Neural progenitor cell (in vitro differentiated cells): ENCODE measurements at places on chromosomes 2 and 18. TPM values are rescaled to one million over a fixed set of nuclear protein-coding genes. Genes with fewer than 3 reads are reported as not detected.
A peak's percentile ranks its signal among the peaks of the same experiment; 100 is the strongest.

- DNase-seq: no peak
Measured at GRCh38 chr2:9206991-9207640, 504 bp downstream of the ASAP2 start.

DNA sequence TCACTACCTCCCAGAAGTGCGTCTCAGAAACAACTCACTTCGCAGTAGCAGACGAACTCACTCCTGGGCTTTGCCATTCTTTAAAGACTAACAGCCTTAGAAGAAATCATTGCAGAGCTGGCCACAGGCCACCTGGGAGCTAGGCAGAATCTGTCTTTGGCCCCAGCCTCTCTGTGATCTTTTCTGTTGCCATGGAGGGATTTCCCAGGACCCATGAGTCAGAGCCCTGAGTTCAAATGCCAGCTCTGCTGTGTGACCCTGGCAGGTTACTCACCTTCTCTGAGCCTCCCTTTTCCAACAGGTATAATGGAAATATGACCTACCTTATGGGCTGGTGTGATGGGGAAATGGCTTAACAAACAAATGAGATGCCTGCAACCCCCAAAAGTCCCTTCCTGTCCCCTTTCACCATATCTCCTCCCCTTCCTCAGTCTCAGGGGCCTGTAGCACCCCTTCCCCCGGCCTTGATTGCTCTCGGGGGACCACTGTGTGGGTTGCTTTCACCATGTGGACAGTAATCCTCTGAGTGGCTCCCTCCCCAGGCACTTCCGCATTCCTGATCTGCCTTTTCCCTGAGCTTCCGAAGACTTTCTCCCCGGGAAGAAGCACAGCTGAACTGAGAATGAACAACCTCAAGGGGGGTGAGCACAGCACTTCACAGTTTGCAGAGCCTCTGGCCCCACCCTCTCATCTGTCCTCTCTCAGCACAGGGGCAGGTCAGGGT is 34.0 kb upstream of the SLC66A3 start:
- DNase-seq: peak; percentile 50

Gene PLEKHA3
- 5.9 and 26.2 TPM in 2 replicates for total RNA-seq

DNA sequence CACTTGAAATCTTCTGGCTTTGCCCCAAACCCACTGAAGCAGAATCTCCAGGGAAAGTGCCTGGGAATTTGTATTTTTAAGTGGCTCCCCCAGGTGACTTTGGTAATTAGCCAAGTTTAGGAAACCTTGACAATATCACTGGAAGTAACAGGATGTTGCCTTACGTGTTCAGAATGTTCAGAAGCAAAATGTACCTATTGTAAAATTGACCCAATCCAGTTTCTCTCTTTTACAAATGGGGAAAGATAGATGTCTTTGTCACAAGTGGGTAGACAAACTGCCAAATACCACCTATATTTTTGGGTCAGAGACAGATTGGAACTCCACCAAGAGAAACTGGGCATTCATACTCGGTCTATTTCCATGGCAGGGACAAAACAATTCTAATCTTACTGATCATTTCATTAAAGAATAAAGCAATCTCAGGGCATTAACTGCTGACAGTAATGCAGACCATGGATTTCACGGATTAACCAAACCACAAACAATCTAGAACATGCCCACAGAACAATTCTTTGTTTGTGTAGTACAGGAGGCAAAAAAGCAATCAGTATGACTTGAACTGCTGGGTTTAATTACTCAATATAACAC is 255.8 kb downstream of the ERBB4 start:
- DNase-seq: no peak

Gene REEP1
- 0.88 and 0.93 TPM in 2 replicates for total RNA-seq

- no peak for DNase-seq
Measured at GRCh38 chr2:197657562-197657961, 17.8 kb downstream of the RFTN2 start.

GRCh38 chr2:190342611-190343010 is 778 bp upstream of the INPP1 start:
- no peak for DNase-seq

- no peak for DNase-seq
Measured at GRCh38 chr2:20330192-20330591, 20.5 kb downstream of the PUM2 start.

Gene LBX2
- total RNA-seq: 0.12 TPM in 1 of 2 replicates, not detected in the other

GRCh38 chr2:137842430-137842829 is 121.8 kb upstream of the HNMT start:
- no peak for DNase-seq

- DNase-seq: no peak
Measured at GRCh38 chr2:164600763-164601162, 20.5 kb downstream of the GRB14 start.

Gene GALR1
- total RNA-seq: not detected in 2 replicates

DNA sequence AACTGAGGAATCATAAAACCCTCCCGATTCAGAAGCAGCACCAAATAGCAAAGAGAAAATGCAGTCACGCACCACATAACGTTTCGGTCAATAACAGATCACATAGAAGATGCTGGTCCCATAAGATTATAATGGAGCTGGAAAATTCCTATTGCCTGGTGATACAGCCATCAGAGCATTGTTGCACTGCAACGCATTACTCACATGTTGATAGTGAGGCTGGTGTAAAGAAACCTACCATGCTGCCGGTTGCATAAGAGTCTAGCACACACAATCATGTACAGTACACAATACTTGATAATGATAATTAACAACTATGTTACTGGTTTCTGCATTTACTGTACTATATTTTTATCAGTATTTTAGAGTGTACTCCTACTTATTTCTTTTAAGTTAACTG is 32.5 kb downstream of the RNF152 start:
- DNase-seq: no peak

Gene IL36G
- total RNA-seq: 0.59 and 1.3 TPM in 2 replicates

- no peak for DNase-seq
Measured at GRCh38 chr2:46815121-46815802, 100.3 kb downstream of the MCFD2 start.

Gene PLCL1
- total RNA-seq: 0.28 and 0.41 TPM in 2 replicates

GRCh38 chr18:28399781-28400362 is 222.9 kb upstream of the CDH2 start:
- DNase-seq: no peak

- peak; percentile 87 for DNase-seq
Measured at GRCh38 chr2:105294844-105295481, 34.6 kb downstream of the TGFBRAP1 start.

Gene LIPG
- total RNA-seq: 3.7 and 13.2 TPM in 2 replicates

DNA sequence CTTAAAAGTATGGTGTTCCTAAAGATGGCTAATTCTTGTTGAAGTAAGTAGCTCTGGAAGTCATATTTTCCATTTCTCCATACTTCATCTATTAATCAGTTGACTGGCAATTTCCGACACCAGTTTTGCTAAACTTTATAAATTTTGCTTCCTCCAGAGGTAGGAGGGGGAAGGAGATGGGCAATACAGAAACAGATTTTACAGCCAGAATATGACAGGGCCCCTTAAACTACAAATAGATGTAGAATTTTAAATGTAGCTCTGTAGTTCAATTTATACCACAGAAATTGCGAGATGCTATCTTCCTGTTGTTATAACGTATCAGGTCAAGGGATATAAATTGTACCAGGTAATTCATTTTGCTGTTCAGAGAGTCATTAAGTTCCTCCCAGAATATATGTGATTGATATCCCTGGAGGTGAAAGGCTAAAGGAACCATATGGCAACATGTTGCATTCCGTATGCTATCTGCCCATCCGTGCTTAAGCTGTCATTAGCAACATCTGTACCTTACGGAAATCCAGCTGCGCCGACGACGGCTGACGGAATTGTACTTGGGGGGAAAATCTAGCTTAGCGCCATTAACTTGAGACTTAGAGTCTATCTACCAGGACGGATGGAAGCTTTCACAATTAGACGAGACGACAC is 8.4 kb upstream of the NR4A2 start:
- peak; percentile 61 for DNase-seq

- no peak for DNase-seq
Measured at GRCh38 chr2:1670636-1671035, 73.7 kb downstream of the PXDN start.

Gene DES
- total RNA-seq: 0.31 TPM in 1 of 2 replicates, not detected in the other
